ENCODE measurements at places on chromosomes 13 and 19. TPM values are rescaled to one million over a fixed set of nuclear protein-coding genes. Genes with fewer than 3 reads are reported as not detected.

The PSG4 gene
- total RNA-seq, result not detected

The STOML3 gene
- total RNA-seq, result not detected

The CABP5 gene
- total RNA-seq, result not detected

The ATP1A3 gene
- 223 TPM for total RNA-seq

The IFNL1 gene
- not detected for total RNA-seq

The ZNF701 gene
- 13.6 TPM for total RNA-seq

The ZNF600 gene
- 2.4 TPM for total RNA-seq

The CPB2 gene
- not detected for total RNA-seq

The COX7A1 gene
- total RNA-seq, result 347 TPM

DNA sequence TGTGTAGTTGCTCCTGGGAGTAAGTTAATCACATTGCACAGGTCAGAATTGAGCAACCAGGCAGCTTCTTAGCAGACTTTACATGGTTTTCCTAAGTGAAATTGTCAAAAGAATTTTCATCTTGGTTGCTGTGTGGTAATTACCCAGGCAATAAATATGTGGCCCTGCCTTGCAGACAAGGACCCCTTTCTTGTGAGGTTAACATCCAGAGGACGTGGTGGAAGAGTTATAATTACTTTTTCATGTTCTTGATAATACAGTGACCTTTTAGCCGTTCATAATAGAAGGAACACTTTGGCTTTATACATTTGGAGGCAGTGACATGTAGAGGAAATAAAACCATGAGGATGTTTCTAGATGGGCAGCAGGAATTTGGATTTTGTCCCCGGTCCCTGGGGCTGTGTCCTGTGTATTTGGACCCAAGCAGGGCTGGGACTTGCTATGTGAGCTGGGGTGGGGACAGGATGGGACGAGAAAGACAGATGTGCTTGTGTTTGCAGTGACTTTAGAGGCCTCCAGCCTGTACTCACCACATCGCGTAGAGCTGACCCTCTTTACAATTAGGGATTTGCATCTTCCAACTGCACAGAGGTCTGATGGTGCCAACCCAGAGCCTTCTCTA is 156.2 kb downstream of the STK24 start:
- H3K27me3 ChIP-seq, result no peaks in the 10 kb centered on the region
- DNase-seq, result no peak
- H3K4me1 ChIP-seq, result no peaks in the 10 kb centered on the region
- H3K4me3 ChIP-seq, result no peak overlapping the region

- peaks cover 26% of the 10 kb centered on the region for H3K4me1 ChIP-seq
- no peaks in the 10 kb centered on the region for H3K36me3 ChIP-seq
- H3K4me3 ChIP-seq, result peak overlapping the region; percentile 78
- H3K27me3 ChIP-seq, result no peaks in the 10 kb centered on the region
- DNase-seq, result no peak
- H3K27ac ChIP-seq, result peak overlapping the region; percentile 76
Measured at GRCh38 chr19:29845574-29846176, 33.9 kb downstream of the CCNE1 start.

- DNase-seq, result no peak
- H3K27me3 ChIP-seq, result no peaks in the 10 kb centered on the region
- H3K4me3 ChIP-seq, result no peak overlapping the region
- peaks cover 12% of the 10 kb centered on the region for H3K4me1 ChIP-seq
- no peaks in the 10 kb centered on the region for H3K36me3 ChIP-seq
Measured at GRCh38 chr19:48934837-48935236, 1.3 kb downstream of the DHDH start.

- DNase-seq, result peak; percentile 50
- H3K4me3 ChIP-seq, result no peak overlapping the region
- no peaks in the 10 kb centered on the region for H3K27me3 ChIP-seq
- H3K36me3 ChIP-seq, result no peaks in the 10 kb centered on the region
- peaks cover 44% of the 10 kb centered on the region for H3K4me1 ChIP-seq
Measured at GRCh38 chr13:110124201-110124940, 182.6 kb downstream of the COL4A1 start.

DNA sequence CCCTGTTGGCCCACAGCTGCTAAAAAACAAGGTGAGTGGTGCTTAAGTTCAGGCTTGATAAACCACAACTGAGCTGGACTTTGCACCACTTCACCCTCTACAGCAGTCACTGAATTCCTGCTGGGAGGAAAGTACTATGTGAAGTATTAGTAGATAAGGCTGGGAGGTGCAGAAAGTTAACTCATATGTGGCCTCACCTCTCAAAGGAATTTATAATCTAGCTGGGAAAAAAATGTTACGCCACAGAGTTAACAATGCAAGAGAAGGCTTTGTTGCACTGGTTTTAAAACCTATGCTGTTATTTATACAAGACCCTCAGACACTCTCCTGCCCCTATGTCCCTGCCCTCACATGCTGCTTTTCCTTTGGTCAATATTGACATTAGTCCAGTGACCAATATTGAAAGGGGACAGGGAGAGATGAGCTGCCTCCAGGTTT is 60.9 kb downstream of the LIG4 start:
- no peak overlapping the region for H3K4me3 ChIP-seq
- no peaks in the 10 kb centered on the region for H3K36me3 ChIP-seq
- no peaks in the 10 kb centered on the region for H3K4me1 ChIP-seq
- no peak overlapping the region for H3K27ac ChIP-seq
- H3K27me3 ChIP-seq, result no peaks in the 10 kb centered on the region
- DNase-seq, result no peak

DNA sequence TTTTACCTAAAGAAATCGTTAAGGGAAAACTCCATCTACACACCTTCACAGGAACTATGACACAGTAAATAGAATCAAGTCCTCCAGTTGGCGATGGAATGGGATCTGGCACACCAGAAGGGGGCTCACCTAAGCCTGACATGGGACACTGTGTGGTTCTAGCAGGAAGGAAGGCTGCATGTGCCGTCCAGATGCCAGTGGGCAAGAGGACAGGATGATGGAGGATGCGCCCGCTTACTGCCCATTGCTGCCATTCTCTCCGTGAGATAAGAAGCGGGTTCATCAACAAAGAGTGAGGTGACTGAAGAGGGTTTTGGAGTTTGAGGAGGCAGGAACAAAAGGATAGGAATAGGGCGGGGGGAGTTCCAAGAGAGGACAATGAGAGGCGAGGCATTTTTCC is 2.9 kb upstream of the CYP2F1 start:
- DNase-seq, result no peak
- H3K36me3 ChIP-seq, result no peaks in the 10 kb centered on the region
- no peak overlapping the region for H3K27ac ChIP-seq
- no peaks in the 10 kb centered on the region for H3K27me3 ChIP-seq
- H3K4me3 ChIP-seq, result no peak overlapping the region

GRCh38 chr19:15508035-15508710 is at the start of gene CYP4F22:
Gene CYP4F22 (plus strand): TSS chr19:15508525. CDS start chr19:15525337, 16,812 bp downstream.
- no peak for DNase-seq
- H3K36me3 ChIP-seq, result no peaks in the 10 kb centered on the region
- peaks cover 3% of the 10 kb centered on the region for H3K4me1 ChIP-seq
- H3K27ac ChIP-seq, result no peak within 1 kb of the TSS
- peaks cover 11% of the 10 kb centered on the region for H3K27me3 ChIP-seq

DNA sequence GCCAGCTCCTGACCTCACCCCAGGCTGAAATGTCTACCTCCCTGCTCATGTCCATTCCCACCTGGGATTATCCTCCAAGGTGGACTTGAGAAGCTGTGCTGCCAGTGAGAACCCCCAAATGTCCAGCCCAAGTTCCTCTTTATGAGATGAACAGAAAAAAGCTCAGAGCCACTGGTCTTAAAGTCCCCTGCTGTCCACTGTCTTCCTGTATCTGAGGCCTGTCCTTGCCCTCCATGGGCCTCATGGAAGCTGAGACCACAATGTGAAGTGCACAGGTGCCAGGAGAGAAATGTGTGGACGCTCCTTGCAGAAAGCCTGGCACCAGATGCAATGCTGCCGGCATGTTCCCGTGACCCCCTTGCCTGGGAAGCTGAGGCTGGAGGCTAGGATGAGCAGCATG is 3.3 kb upstream of the AMER2 start:
- no peak overlapping the region for H3K4me3 ChIP-seq
- no peak overlapping the region for H3K27ac ChIP-seq
- no peak for DNase-seq
- H3K36me3 ChIP-seq, result no peaks in the 10 kb centered on the region
- H3K4me1 ChIP-seq, result no peaks in the 10 kb centered on the region

GRCh38 chr13:74017301-74018061 is 116.7 kb downstream of the KLF12 start:
- no peak for DNase-seq
- no peaks in the 10 kb centered on the region for H3K4me1 ChIP-seq
- no peak overlapping the region for H3K4me3 ChIP-seq
- H3K27ac ChIP-seq, result no peak overlapping the region
- no peaks in the 10 kb centered on the region for H3K27me3 ChIP-seq

DNA sequence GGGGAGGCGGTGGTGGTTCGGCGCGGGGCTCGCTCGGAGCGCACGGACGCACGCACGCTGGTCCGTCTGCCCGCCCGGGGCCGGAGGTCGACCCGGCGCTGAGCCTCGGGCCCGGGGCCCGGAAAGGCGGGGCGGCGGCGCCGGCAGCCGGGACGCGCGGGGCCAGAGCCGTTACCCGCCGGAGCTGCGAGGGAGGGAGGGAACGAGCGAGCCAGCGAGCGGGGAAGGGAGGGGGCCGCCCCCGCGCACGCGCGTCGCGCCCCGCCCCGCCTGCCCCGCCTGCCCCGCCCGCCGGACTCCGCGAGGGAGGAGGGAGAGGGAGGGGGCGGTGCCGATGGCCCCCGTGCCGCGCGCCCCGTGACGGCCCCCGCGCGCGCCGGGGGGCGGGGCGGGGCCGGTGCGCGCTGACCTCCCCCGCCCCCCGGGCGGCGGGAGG is 15.0 kb downstream of the CIC start:
- peak overlapping the region; percentile 49 for H3K4me3 ChIP-seq
- H3K36me3 ChIP-seq, result peaks cover 20% of the 10 kb centered on the region
- peak overlapping the region; percentile 99 for H3K27ac ChIP-seq
- H3K27me3 ChIP-seq, result no peaks in the 10 kb centered on the region

GRCh38 chr13:36820222-36820621 is 1.2 kb downstream of the RFXAP start:
- H3K36me3 ChIP-seq, result no peaks in the 10 kb centered on the region
- H3K4me1 ChIP-seq, result peaks cover 21% of the 10 kb centered on the region
- H3K4me3 ChIP-seq, result peak overlapping the region; percentile 59
- H3K27ac ChIP-seq, result no peak overlapping the region
- no peak for DNase-seq

- no peaks in the 10 kb centered on the region for H3K36me3 ChIP-seq
- no peak for DNase-seq
- no peak overlapping the region for H3K4me3 ChIP-seq
- no peaks in the 10 kb centered on the region for H3K27me3 ChIP-seq
- H3K4me1 ChIP-seq, result no peaks in the 10 kb centered on the region
Measured at GRCh38 chr13:103243495-103243894, 177.3 kb upstream of the SLC10A2 start.

DNA sequence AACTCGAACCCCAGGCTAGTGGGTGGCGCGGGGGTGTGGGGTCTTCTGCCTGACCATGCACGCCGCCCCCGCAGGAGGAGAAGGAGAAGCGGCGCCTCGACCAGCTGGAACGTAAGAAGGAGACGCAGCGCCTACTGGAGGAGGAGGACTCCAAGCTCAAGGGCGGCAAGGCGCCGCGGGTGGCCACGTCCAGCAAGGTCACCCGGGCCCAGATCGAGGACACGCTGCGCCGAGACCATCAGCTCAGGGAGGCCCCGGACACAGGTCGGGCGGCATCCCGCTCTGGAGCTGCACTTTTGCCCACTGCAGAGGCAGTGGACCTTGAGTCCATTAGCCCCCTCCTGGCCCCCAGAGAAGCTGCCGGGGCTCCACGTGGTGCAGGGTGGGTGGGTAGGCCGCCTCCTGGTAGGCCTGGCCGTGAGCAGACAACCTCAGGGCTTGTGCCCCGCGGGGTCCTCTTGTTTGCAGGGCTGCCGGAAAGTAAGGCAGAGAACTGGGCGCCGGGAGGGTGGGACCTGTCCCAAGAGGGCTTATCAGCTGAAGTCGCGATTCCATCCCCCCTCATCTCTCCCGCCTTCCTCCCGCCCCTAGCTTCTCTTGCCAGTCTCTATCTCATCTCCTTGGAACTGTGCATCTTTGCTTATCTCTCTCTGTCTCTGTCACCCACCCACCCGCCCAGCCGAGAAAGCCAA is 9.9 kb downstream of the CCDC124 start:
- H3K27me3 ChIP-seq, result no peaks in the 10 kb centered on the region
- DNase-seq, result no peak
- H3K4me1 ChIP-seq, result no peaks in the 10 kb centered on the region
- H3K4me3 ChIP-seq, result no peak overlapping the region

GRCh38 chr19:18301718-18302111 is 20.3 kb upstream of the JUND start:
- no peaks in the 10 kb centered on the region for H3K36me3 ChIP-seq
- no peak overlapping the region for H3K4me3 ChIP-seq
- H3K27me3 ChIP-seq, result no peaks in the 10 kb centered on the region
- DNase-seq, result no peak
- peaks cover 64% of the 10 kb centered on the region for H3K4me1 ChIP-seq

- no peaks in the 10 kb centered on the region for H3K36me3 ChIP-seq
- no peaks in the 10 kb centered on the region for H3K27me3 ChIP-seq
- H3K27ac ChIP-seq, result no peak overlapping the region
- H3K4me1 ChIP-seq, result no peaks in the 10 kb centered on the region
- no peak overlapping the region for H3K4me3 ChIP-seq
Measured at GRCh38 chr13:27309967-27310598, 39.5 kb downstream of the RASL11A start.

DNA sequence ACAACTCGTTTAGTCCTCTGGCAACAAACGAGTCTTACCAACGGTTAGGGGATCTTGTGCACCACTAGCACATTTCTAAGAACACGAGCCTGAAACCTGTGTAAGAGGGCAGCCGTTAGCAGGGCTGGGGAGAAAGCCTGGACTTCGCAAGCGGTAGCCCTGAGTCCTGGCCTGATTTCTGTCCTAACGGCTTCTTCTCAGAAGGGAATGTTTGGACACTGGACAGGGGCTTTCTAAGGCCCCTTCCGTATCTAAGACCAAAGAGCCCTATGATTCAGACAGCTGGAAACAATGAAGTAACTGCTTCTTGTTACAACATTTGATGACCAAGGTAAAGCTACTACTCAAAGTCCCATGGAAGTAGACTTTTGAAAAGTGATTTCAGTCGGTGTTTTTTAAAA is 2.2 kb downstream of the ANKRD10 start:
- H3K27me3 ChIP-seq, result no peaks in the 10 kb centered on the region
- H3K4me1 ChIP-seq, result no peaks in the 10 kb centered on the region
- no peak for DNase-seq
- H3K36me3 ChIP-seq, result peaks cover 12% of the 10 kb centered on the region

DNA sequence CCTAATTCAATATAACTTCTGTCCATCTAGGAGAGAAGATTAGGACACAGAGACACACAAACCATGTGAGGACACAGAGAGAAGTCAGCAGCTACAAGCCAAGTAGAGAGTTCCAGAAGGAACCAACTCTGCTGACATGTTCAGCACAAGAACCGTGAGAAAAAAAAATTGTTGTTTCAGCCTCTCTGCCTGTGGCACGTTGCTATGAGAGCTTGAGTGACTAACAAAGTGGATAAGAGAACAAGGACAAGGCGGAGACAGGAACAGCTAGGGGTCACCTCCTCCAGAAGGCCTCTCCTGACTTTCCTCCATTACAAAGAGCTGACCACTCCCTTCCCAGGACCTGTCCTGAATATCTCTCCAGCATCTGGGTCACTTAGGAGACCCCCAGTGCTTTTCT is 5.6 kb upstream of the SIGLEC12 start:
- no peaks in the 10 kb centered on the region for H3K4me1 ChIP-seq
- H3K4me3 ChIP-seq, result no peak overlapping the region
- H3K36me3 ChIP-seq, result no peaks in the 10 kb centered on the region
- no peaks in the 10 kb centered on the region for H3K27me3 ChIP-seq
- DNase-seq, result no peak
